PC-9 (cell line): ENCODE measurements at places on chromosomes 2 and 18. TPM values are rescaled to one million over a fixed set of nuclear protein-coding genes. Genes with fewer than 3 reads are reported as not detected.

ACKR3 gene
- total RNA-seq = 19.6 and 20.3 TPM in 2 replicates

DNA sequence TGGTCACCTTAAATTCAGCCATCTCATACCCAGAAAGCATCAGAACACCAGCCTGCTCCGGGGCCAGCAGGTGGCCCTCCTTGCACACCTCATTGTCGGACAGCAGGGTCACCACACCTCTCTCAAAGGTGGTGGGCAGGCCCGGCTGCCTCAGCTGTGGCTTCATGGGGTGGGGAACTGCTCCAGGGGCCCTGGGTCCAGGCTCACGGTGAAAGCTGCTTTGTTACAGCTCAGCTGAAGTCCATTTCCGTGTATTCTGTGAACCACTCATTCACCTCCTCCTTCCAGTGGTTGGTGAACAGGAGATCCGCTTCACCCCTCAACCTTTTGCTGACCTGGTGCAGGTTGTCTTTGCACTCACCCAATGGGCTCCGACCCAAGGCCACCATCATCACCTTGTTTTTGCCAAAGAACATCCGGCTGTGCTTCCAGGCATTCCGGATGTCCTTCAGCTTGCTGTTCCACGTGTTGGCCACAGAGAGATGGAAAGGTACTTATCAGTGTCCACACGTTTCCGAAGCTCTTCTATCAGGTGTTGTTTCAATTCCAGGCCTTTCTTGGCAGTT is 78.6 kb upstream of the LDLRAD4 start:
- DNase-seq = no peak

ARHGAP15 gene
- total RNA-seq = not detected in 2 replicates

DNA sequence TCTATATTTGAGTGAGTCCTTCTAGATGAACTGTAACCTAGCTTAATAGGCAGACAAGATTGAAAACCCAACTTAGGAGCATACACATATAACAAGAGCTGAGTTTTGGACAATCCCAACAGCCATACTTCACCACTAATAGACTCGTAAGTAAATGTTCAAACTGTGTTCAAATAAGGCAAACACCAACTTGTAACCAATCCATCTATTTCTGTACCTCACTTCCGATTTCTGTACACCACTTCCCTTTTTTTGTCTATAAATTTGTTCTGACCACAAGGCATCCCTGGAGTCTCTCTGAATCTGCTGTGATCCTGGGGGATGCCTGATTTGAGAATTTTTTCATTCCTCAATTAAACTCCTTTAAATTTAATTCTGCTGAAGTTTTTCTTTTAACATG is 1149.1 kb upstream of the NRXN1 start:
- no peak for DNase-seq

PTPRN gene
- not detected in 2 replicates for total RNA-seq

TTC31 gene
- 20.1 and 21.8 TPM in 2 replicates for total RNA-seq

GRCh38 chr18:79573921-79574491 is 105.6 kb upstream of the CTDP1 start:
- no peak for DNase-seq

SLC23A3 gene
- total RNA-seq = 7.1 and 7.9 TPM in 2 replicates

FKBP7 gene
- 3.8 and 6.1 TPM in 2 replicates for total RNA-seq
